ENCODE measurements at places on chromosomes 1 and 21. TPM values are rescaled to one million over a fixed set of nuclear protein-coding genes. Genes with fewer than 3 reads are reported as not detected.

ASAP3 gene
- 76.5 TPM for total RNA-seq

TEDDM1 gene
- not detected for total RNA-seq

DNA sequence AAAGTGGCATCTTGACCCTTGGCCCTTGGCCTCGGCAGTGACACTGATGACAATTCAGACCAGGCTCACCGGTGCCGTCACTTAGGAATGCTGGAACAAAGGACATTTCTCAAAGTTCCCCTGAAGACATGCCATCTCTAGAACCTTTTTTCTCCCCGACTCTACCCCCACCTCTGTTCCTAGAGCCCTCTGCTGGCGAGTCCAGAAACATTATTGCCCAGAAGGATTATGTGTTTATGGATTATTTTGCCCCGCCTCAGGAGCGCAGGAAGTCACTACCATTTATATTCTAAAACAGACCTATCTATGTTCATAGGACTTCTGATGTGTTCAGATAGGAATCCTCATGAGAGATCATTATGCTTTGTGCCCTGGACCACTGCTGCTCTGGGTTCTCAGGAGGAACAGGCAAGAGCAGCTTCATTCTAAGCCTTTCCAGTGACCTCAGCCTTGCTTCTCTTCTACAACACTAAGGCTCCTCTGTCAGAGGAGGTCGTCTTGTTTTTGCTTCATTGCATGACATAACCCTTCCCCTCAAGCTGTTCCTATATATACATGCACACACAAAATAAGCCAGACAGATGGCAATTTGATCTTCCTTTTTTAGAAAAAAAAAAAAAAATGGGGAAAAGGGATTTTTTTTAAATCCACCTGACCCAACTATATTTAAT is 12.4 kb upstream of the SHISA4 start:
- no peak for DNase-seq

- DNase-seq, result no peak
Observed at GRCh38 chr1:17869815-17870214, 114.7 kb downstream of the ACTL8 start.

GRCh38 chr1:43949678-43950077 is 2.9 kb downstream of the IPO13 start:
- no peak for DNase-seq

Data from prostate gland (tissue), 2 donors.